Fibroblast of mammary gland (primary cell): ENCODE measurements at places on chromosomes 13 and 19.

GRCh38 chr13:111329641-111330040 is 9.2 kb downstream of the TEX29 start:
- no peak for DNase-seq

GRCh38 chr19:55071129-55071502 is 4.6 kb upstream of the EPS8L1 start:
- DNase-seq, result peak; percentile 74

GRCh38 chr19:43316591-43317319 is 36.7 kb upstream of the CD177 start:
- peak; percentile 40 for DNase-seq

GRCh38 chr13:112531263-112531794 is 56.6 kb downstream of the TUBGCP3 start:
- DNase-seq, result no peak

DNA sequence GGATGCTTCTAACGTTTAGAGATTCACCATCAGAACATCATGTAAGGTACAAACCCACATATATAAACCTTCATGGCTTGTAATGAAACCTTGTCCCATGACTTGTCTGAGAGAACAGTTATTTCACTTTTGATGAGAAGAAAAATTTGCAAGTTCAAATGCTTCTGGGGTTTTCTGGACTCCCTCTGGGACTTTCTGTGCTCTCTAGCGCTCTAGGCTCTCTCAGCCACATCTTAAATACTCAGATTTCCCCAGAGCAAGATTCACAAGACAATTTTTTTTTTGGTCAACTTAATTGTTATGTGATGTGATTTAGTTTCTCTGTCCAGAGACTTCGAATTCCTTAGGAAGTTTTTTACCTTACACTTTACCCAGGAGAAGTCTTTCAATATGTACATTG is 282.8 kb upstream of the EDNRB start:
- DNase-seq, result no peak

- DNase-seq, result no peak
These were observed 6.9 kb upstream of the AP1M2 start for GRCh38 chr19:10593820-10594637.

DNA sequence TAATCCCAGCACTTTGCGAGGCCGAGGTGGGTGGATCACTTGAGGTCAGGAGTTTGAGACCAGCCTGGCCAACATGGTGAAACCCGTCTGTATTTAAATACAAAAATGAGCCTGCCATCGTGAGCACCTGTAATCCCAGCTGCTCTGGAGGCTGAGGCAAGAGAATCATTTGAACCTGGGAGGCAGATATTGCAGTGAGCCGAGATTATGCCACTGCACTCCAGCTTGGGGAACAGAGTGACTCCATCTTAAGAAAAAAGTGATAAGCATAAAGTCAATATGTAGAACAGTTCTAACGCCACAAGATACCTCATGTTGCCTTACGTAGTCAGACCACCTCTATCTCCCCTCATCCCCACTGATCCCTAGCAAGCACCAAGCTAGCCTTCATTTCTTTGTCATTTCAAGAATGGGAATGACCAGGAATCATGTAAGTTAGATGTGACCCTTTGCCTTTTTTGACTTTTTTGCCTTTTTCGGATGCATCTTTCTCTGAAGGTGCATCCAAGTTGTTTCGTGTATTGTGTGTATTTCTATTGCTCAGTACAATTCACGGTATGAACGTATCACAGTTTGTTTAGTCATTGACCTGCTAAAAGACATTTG is 6.4 kb downstream of the RPL21 start:
- DNase-seq, result no peak

DNA sequence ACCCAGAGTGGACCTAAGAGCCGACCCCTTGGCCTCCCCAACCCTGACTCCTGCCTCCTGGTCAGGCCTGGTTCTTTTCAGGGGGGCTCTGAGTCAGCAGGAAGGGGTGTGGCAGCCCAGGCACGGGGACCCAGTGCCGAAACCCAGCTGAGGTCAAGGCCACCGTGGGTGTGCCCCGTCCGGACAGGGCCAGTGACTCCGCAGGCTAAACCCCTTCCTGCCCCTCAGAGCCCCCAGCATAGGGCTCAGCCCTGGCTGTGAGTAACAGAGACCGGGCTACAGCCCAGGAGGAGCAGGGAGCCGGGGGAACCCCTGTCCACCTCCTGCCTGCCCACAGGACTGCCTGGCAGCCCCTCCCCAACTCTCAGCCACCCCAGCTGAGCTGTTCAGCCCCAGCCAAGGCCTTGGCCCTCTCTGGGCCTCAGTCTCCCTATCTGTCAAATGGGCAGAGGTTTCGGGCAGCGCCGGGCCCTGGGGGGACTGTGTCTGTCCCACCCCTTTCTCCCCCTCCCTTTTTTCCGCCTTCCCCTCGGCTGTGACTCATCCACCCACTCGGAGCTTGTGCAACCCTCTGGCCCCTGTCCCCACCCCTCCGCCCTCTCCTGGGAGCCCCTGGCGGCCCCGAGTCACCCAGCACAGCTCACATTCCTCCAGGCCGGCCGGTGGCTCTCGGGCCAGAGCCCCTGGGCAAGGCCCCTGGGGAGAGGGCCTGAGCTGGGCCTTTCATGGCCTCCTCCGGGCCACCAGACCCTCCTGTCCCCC is 8.6 kb downstream of the ZBTB7A start:
- DNase-seq, result peak; percentile 94

- no peak for DNase-seq
These were observed 190.0 kb downstream of the HS6ST3 start for GRCh38 chr13:96279904-96280303.

- DNase-seq, result no peak
These were observed 103.8 kb upstream of the SPATA13 start for GRCh38 chr13:24056616-24057137.

DNA sequence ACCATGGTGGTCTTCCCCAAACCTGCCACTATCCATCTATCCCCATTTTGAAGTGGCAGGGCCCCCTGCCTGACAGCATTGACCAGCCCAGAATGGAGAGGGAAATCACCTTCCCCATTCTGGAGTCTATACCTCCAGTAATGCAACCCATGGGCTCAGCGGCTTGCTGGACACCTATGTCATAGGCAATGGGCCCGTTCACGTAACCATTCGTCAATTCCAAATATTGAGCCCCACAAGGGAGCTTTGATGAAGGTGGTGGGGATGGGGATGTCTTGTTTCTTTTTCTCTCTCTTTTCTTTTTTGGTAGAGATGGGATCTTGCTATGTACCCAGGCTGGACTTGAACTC is 63.1 kb downstream of the AP1M1 start:
- no peak for DNase-seq

- peak; percentile 97 for DNase-seq
These were observed 51.6 kb upstream of the UBL3 start for GRCh38 chr13:29901710-29902631.

DNA sequence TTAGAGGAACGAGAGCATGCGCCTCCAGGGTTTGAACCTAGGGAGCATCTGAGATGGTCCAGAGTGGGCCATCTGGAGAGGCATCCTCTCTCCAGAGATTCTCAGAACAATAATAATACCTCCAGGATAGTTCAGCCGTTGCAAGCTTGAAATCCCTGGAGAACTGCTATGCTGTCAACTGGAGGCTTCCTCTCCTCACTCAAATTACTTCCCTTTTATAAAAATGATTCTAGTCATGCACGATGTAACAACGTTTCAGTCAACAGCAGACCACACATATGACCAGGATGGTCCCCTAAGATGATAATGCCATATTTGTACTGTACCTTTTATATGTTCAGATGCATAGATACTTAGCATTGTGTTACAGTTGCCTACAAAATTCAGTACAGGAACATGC is 108.7 kb downstream of the SHISA2 start:
- no peak for DNase-seq

- no peak for DNase-seq
These were observed 17.7 kb upstream of the ANKRD10 start for GRCh38 chr13:110932588-110932987.

DNA sequence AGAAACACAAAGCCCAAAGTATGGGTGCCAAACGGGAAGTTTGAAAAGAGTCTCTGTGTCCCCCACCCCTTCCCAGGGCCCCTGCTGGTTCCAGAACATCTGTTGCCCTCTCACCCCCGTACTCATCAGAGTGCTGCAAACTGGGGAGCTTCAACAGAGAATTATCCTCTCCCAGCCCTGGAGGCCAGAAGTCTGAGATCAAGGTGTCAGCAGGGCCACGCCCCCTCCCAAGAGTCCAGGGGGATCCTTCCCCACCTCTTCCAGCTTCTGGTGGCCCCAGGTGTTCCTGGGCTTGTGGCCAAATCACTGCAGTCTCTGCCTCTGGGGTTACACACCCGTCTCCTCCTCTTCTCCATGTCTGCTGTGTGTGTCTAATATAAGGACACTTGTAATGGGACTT is 183.4 kb downstream of the PTPRS start:
- DNase-seq, result no peak

DNA sequence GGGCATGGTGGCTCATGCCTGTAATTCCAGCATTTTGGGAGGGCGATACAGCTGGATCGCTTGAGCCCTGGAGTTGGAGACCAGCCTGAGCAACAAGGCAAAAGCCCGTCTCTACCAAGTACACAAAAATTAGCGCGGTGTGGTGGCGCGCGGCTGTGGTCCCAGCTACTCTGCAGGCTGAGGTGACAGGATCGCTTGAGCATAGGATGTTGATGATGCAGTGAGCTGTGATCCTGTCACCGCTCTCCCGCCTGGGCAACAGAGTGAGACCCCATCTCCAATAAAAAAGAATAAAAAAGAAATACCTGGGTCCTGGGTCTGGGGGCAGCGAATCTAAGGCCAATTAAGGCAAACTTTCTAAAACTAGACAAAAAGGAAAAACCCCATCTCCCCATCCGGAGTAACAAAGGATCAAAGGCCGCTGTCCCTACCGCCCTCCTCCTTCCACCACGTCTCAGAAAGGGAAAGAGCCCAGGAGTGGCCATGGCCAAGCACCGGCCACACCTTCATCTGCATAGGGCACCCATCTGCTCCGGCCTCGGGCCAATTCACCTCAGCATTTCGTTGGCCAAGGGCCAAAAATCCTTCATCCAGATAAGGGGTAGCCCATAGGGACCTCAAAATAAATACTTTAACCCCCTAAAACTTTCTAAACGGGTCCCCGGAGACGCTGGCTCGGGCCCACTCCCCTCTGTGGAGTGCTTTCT is 851 bp downstream of the ZNF320 start:
- DNase-seq, result peak; percentile 27

DNA sequence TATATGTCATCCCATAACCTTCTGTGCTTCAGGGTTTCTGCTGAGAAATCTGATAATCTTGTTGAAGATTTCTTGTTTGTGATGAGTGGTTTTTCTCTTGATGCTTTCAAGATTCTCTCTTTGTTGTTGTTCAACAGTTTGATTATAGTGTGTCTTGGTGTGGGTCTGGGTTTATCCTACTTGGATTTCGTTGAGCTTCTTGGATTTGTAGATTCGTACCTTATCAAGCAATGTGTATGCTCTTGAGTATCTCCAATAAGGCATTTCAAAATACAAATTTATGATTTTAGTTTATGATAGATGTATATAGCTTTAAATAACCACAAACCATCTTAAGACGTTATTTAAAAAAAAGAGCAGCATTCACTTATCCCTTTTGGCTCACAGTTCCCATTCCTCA is 57.5 kb downstream of the URI1 start:
- DNase-seq, result no peak

DNA sequence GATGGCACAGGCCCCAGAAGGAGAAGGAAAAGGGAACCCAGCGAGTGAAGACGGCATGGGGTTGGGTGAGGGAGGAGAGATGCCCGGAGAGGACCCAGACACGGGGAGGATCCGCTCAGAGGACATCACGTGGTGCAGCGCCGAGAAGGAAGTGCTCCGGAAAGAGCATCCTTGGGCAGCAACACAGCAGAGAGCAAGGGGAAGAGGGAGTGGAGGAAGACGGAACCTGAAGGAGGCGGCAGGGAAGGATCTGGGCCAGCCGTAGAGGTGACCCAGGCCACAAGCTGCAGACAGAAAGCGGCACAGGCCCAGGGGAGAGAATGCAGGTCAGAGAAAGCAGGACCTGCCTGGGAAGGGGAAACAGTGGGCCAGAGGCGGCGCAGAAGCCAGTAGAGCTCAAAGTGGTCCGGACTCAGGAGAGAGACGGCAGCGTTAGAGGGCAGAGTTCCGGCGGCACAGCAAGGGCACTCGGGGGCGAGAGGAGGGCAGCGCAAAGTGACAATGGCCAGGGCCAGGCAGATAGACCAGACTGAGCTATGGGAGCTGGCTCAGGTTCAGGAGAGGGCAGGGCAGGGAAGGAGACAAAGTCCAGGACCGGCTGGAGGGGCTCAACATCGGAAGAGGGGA is 1.1 kb downstream of the PPP1R12C start:
- peak; percentile 63 for DNase-seq

DNA sequence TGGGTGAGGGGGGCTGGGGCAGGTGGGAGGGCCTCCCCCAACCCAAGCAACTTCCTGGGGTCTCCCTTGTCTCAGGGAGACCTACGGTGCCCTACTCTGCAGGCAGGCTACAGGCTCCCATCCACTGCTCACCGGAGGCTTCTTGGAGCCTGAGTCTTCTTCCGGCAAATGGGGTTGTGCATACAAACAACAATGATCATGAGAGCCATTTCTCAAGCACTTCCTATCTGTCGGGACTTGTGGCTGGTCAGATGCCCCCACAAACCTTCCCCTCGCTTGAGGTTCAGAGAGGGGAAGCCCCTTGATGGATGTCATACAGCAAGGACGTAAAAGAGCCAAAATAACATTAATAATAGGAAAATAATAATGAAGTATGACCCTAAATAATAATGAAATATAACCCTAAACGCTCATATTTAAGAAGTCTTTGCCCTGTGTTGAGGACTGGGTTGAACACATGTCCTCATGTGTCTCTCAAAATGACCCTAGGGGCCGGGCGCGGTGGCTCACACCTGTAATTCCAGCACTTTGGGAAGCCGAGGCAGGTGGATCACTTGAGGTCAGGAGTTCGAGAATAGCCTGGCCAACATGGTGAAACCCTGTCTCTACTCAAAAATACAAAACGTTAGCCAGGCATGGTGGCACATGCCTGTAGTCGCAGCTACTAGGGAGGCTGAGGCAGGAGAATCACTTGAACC is 727 bp downstream of the CD37 start:
- no peak for DNase-seq

DNA sequence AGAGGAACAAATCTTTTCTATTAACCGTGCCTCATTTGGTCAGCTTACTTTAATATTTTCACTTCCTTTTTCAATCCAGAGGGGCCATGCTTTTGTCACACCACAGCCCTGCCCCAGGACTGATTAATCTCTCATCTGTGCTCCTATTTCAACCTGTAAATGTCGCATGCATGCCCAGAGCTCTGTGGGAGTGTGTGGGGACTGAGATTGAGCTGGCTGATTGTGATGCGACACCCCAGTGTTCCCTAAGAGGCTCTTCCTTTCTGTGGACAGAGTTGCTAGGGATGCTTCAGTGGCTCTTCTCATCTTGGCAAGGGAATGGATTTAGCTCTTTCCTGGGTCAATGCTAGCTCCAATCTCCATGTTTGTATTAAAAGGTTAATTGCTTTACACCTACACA is 249.6 kb downstream of the TDRD3 start:
- DNase-seq, result no peak
